ENCODE measurements at places on chromosomes 6 and 20.
A peak's percentile ranks its signal among the peaks of the same experiment; 100 is the strongest.

DNA sequence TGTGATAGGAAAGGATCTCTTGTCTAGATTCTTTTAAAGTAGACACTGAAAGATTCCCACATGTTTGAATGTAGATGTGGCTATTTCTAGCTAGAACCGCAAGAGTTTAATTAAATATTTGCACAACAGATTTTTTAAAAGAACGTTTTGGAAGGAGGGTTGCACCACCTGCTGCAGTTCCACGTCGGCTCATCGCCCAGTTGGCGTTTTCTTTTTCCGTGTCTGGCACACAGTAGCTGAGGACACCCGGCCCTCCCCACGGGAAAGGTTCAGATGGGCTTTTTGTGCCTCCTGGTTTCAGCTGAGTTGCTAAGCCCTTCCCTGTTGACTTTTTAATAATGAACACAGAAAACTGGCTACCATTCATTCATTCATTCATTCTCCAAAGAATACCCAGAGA is 41.8 kb upstream of the DOK5 start:
- no peak for DNase-seq

DNA sequence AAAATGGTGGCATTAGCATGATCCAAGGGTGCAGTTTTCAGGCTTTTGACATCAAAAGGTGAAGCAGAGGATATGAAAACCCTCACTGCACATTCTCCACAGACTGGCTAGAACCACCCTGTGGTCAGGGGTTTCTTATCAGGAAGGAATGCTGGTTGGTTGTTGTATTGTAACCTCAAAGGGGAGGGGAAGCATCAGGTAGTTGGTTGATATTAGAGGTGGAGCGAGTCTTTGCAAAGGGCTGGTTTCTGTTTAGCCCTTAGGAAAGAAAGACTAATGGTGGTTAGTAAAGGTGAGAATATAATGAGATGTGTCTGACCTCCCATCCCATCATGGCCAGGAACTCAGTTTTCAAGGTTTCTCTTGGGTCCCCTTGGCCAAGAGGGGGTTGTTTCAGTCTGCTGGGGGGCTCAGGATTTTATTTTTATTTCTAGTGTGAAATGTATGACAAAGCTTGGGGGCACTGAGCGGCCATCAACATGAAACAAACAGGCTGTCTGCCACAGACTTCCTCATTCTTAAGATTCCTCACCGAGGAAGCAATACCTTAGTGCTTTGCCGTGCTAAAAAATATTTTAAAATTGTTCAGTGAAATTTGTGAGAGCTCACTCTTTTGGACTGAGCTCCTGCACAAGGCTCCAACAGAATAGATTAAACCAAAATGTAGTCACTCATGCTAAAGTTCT is 47.5 kb upstream of the PROKR2 start:
- DNase-seq = no peak

DNA sequence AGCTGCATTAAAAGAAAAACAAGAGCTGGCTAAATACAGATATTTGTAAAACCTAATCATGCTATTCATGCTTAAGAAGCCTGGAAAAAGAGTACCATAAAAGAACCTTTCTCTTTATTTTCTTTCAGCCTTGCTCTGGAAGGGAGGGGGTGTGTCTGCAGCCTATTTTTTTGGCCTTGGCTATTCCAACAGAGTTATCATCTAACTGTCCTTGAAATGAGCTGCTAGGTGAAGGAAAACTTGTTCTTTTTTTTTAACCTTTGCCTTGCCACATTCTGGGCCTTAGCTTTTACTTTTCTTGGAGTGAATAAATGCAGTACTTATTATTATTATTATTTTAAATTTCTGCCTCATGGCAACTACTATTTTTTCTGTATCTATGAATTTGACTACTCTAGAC is 224.9 kb upstream of the SYNCRIP start:
- no peak for DNase-seq

DNA sequence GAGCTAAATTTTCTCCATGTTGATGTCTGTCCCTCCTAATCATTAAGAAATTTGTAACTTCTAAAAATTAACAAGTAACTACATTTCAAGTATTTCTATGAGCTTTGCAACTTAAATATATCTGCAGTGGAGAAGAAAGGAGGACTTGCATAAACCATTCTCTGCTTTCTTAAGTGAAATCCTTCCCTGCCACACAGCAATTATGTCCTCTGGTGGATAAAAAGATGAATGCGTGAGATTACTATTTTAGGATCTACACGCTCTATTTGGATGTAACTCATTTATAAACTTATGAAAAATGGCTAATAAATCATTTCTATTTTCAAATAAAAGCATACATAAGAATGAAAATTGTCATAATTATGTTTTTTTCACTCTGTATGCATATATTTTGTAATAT is 338.0 kb upstream of the PTCHD4 start:
- no peak for DNase-seq

DNA sequence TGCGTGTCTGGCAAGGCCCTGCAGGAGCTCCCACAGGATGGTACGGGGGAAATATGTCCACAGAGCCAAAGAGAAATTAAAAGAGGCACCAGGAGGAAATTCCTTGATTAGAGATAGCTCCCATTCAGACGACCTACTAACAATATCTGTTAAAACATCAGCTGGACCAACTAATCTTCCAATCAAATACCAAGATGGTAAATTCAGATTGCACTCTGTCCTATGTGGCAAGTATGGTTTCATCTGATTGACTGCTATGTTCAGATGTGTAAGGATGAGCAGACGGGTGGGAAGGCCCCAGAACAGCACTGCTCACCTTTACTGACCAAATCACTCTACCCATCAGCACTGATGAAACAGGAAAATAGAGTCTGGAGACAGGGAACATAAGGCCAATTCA is 19.5 kb downstream of the BPIFA2 start:
- no peak for DNase-seq

DNA sequence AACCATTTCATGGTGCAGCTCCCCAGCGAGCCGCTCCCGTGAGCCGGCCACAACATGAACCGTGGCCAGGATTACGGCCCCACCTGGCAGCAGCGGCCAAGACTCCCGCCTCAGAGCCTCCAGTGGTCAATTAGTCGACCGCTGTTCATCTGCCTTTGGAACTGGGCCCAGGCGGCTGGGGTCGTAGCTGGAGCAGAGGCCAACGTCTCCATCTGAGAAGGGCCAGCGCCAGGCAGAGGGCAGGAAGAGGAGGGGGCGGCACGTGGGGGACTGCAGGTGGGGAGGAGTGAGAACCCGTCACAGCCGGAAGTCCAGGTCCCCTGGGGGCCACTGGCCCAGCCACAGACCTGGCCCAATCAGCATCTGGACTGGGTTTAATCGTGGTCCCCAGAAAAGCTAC is 184.3 kb downstream of the TAF4 start:
- DNase-seq = no peak

DNA sequence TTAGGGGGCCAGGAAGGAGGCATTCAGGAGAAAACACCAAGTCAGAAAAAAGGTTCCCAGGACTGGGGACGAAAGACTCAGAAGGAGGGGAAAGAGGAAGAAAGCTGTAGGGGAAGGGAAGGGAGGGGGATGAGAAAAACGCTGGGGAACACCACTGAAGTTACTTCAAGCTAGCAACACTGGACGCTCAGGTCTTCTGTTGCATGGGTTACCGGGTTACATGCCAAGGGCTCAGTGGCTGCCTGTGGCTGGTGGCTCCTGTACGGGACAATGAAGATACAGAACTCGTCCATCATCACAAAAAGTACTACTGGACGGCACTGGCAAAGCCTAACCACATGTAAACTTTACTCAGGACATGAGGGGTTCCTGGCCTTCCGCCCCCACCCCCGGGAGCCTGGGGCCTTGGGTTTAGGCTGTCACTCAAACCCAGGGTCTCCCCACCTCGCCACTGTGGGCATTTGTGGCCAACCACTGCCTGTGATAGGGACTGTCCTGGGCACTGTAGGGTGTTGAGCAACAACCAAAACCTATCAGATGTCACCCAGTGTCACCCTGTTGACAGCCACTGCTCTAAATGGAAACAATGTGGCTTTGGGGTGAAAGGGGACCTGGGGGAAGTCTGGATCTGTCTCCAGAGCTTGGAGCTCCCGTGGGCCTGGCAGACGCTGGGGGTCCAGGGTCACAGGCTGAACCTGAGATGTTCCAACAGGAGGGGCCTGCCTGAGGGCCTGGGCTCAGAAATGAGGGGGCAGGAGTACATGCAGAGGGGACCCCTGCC is 40.3 kb upstream of the CD93 start:
- DNase-seq = no peak

GRCh38 chr6:131305037-131305850 is 170.0 kb downstream of the AKAP7 start:
- no peak for DNase-seq

DNA sequence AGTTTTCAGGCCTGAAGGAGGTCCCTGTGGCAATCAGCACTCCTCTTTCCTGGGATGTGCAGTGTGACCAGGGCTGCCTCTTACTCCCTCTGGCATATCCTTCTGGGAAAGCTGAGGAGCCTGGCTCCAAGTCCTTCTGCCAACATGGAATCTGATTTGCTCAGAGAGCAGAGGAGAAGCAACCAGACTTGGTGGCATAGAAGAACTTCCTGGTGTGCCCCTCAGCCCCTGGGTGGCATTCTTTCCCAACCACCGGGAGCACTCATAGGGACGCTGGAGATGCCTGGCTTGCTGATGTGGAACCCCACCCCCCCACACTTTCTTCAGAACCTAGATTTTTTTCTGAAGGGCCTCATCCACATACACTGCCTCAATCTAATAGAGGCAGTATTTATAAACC is 107.6 kb upstream of the TRAF3IP2 start:
- no peak for DNase-seq

DNA sequence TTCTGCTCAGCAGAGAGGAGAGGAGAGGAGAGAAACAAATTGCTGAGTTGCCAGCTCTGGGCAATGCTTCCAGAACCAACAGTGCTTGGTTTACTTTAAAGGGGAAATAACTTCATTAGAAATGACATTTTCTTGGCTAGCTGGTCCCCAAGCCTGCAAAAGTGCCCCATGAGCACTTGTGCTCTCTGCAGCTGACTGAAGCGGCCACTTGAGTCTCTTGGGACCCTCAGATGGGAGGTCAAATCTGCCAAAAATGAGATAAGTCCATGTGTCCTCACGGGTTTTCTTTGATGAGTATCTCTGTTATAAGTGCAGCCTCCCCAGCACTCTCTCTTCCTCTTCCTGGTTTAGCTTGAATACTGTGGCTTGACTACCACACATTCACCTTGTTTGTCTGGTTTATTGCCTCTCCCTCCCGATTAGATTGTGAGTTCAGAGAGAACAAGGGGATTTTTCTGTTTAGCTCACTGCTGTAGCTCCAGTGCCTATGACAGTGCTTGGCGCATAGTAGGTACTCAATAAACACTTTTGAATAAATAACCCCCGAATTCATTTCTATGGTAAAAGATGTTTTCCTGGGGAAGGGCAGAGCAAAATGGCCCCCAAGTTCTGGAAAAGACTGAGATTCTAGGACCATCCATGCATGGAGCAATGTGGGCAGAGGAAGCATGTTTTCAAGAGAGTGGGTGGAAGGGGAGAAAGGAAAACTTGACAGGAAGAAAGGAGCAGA is 7.0 kb upstream of the RIN2 start:
- no peak for DNase-seq

DNA sequence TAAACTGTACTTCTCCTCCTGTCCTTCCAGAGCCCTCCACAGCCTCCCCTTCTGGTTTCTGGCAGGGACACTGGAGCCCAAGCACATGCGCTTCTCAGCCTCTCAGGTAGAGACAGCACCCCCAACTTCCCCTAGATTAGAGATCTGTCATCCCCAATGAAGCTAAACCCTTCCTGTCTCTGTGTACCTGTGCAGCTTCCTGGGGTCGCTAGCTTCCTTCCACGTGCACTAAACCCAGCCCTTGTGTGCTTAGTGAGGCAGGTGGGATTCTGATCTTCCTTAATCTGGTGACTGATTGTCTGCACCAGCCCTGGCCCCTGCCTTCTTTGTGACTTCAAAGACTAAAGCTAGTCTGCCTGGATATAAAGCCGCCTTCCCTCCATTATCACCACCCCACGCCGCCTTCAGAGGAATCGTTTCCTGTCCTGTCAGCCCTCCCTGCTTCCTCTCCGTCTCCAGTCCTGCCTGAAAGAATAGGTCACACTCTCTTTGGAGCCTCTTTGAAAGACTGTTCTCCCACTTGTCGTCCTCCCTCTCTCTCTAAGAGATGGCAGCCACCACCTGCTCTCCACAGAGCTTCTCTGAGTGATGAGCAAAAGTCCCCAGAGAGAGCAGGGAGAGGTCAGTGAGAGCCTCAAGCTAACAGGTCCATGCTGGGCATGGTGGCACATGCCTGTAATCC is 27.5 kb downstream of the CAPN11 start:
- no peak for DNase-seq

DNA sequence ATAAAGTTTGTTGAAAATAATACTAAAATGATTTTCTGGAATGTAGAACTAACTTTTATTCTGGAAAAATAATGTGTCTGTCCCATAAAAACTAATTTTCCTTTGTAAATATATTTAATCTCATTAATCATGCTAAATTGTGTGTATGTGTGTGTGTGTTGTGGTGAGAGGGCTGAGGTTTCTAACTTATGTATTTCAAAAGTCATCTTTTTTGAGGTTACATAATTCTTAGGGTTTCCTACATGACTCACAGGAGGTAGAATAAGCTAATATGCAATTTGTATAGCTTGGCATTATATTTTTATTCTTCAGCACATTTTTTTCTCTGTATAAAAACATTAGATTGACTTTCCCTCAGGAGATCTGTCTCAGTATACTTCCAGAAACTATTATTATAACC is 64.1 kb upstream of the CLVS2 start:
- no peak for DNase-seq

DNA sequence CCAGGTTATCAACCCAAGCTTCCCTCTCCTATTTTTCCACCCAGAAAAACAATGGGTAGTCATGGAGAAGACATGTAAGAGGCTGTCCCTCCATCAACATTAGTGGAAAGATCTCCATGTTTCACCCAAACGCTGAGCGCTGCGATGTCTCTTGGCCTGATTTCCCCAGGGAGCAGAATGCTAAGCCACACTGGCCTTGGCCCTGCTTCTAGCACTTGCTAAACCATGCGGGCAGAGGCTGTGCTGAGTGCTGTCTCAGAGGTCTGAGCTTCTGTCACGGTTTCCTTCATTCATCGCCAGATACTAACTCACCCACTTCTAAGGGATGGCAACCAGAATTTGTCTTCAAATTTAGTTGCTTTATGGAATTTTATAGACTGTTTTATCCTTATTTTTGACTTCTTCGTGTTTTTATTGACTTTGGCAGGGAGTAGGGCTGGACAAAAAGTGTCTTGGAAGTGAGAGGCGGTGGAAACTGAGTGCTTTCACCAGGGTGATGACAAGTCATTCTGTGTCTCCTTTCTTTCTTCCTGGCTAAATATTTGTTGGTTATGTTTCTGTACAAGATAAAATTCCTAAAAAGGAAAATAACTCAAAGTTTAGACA is 181.4 kb upstream of the UST start:
- no peak for DNase-seq

- DNase-seq = peak; percentile 45
Measured at GRCh38 chr6:46011188-46012085, 4.2 kb downstream of the CLIC5 start.

DNA sequence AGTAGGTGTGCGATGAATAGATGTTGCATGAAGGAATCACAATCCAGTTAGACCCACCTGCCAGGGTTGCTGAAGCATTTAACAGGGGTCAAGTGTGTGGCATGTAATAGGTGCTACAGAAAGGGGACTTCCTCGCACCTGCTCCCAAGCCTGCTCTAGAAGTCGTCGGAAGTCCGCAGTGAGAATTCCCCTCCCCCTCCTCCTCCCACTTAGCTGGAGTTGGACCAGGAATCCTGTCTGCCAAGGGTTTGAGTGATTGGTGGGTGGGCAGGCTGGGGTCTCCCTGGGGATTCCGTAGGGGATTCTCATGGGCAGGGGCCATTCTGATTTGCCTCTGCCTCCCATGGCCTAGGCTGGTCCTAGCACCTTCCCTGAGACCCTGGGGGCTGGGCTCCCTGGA is 10.3 kb downstream of the SCRT2 start:
- no peak for DNase-seq

GRCh38 chr6:52305411-52305810 is 20.9 kb upstream of the MCM3 start:
- DNase-seq = no peak
